ENCODE measurements at places on chromosomes 1 and 21.
A peak's percentile ranks its signal among the peaks of the same experiment; 100 is the strongest.

DNA sequence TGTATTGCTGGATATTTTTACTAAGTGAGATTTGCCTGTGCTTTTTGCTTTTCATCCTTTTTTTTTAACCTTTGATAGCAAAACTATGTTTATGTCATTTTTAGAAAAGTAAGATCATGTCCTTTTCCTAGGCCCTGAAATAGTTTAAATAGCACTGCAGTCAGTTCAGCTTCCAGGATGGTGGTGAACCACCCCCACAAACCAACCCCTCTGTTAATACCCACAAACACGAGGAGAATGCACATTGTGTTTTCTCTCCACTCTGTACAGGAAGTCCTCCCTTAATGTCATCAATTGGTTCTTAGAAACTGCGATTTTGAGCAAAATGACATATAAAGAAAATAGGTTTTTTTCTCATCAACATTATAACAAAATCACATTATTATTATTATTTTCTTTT lies 117.7 kb upstream of the DSCAM start:
- peak; percentile 64 for DNase-seq

DNA sequence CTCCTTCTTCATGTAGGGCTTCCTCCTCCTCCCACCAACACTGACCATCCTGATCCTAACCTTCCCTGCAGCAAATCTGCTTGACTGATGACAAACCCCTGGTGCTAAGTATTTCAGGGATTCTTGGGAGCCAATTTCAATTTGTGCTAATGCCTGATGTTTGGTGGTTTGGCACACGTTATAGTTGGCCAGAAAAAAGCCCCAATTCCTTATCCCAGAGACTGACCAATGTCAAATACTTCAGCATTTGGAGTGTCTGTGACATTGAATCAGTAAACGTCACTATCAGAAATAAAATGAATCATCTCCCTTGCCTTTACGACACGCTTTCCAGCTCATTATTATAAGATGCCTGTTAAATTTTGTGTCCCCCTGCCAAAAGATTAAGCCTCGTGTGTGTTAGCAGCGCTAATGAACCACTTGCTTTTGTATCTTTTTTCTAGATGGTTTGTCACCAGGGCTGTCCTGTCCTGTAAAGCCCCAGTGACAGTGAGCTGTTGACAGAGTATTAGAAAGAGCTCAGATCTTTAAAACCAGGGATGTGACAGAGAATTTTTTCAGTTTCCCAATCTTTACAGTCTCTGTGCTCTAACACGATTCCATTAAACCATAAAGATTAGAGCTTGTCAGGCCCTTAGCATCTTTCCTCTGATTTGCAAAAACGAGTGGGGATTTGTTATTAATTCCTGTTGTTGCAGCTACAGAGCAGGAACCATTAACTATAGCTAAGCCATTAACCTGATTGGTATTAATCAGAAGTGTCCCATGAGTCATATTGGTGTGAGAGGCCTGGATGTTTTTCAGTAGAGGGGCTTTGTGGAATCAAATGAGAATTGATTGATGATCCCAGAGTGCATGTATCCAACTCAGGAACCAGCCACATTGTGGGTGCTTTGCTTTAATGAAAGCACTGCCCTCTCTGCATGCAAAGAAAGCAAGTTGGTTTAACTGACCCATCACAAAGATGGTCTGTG lies 665.1 kb upstream of the PLXNA2 start:
- DNase-seq, result no peak

GRCh38 chr21:41459884-41460534 lies 34.0 kb downstream of the MX1 start:
- DNase-seq, result no peak

- peak; percentile 95 for DNase-seq
Observed at GRCh38 chr1:99943223-99943794, 26.5 kb upstream of the SLC35A3 start.

GRCh38 chr1:24051206-24051945 lies 60.6 kb downstream of the MYOM3 start:
- no peak for DNase-seq

DNA sequence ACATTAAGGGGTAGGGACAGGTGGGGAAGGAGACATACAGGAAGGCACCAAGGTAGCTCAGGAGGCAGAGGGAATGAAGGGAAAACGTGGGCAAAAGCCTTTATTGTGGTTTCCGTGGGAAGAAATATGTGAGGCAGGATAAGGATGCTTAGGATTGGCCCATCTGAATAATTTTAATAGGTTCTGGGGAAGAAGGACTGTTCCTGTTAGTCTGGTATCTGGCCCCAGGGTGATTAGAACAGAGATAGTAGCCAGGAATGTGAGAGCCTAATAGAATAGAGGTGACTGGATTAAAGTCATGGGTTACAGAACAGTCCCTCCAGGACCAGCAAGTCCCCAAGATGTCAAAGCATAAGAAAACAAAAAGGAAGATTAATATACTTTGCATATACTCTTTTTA lies 545.2 kb upstream of the CAMK1G start:
- no peak for DNase-seq

GRCh38 chr1:117664314-117664713 lies 58.5 kb downstream of the TENT5C start:
- DNase-seq, result no peak

GRCh38 chr21:45533846-45534635 lies 8.2 kb downstream of the SLC19A1 start:
- DNase-seq, result no peak

- DNase-seq, result no peak
Observed at GRCh38 chr1:86706018-86706635, 1.8 kb downstream of the SH3GLB1 start.

DNA sequence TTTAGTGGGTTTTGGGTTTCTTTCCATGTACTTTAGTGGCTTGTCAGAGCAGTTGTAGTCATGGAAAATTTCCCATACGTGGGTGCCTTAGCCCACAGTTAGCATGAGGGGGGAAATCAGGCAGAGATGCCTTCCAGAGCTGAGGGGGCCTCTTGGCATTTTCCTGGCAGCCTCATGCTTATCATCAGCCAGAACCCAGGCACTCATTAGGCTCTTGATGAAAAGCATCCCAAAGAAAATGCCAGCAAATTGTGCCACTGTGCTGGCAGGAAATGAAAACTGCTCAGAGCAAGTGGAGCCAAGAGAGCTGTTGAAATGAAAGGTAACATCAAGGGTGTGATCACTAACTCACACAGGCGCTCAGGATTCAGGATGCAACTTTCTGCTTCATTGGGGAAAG lies 128.0 kb downstream of the TNNI3K start:
- DNase-seq, result no peak

DNA sequence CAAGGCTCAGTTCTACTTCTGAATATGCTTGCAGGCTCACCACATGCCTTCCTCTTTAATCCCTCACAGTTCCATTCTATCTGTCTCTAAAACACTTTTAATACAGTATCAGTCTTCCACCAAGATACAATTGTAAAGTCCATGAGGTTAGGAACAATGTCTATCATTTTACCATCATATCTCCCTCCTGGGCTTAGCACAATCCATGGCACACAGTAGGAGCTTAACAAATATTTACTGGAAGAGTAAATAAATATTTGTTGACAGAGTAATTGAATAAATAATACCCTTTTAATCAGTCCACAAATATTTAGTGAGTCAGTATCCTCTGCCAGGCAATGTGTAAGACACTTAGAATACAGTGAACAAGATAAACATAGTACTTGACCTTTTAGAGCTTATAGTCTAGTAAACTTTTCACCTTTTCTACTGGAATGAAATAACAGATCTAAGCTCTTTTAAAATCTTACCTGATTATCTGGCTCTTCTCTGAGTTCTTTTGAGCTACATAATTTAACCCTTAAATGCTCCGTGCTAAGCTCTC lies 12.7 kb upstream of the GADD45A start:
- DNase-seq, result no peak

DNA sequence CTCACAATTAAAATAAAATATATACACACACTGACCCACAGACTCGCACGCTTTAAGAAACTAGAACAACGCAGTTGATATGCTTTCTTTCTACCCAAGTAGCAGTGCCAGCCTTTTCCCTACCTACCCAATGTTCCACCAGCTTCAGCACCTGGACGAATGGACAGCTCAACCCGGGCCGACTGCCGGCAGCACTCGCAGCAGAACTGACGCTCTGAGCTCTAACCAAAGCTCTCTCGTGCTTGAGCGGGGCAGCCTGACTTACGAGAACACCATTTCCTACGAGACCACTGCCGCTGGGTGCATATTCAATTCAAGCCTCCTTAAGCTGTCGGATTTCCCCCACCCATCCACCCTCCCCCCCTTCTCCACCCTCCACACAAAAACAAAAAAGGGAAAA lies 127.4 kb upstream of the DPYD start:
- peak; percentile 91 for DNase-seq

DNA sequence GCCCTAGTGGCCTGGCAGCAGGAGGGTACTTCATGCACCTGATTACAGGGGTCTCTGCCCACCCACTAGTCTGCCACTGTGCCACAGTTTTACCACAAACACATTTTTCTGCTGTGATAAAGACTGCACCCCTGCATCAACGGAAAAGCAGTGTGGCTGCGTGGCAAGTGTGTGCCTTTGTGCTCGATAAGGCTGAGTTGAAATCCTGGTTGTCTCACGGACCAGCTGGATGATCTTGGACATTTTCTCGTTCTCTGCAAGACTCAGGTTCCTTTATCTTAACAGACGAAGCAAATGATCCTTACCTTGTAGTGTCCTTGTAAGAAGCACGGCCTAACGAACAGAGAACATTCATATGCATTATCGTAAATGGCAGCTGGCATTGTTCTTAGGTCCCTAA lies 10.2 kb downstream of the GRHL3 start:
- no peak for DNase-seq

DNA sequence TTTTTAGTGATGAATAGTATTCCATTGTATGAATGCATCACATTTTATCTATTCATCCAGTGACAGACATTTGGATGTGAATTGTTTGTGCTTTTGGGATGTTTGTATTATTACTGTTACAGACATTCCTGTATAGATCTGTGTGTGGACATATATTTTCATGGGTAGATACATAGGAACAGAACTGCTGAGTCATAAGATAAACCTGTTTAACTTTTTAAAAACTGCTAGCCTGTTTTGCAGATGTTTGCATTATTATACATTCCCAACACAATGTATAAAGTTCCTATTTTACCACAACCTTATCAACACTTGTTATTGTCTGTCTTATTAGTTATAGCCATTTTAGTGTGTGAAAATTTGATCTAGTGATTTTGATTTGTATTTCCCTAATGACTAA lies 46.8 kb downstream of the TYW3 start:
- DNase-seq, result no peak

GRCh38 chr1:212611000-212611948 lies 2.7 kb downstream of the ATF3 start:
- DNase-seq, result no peak

DNA sequence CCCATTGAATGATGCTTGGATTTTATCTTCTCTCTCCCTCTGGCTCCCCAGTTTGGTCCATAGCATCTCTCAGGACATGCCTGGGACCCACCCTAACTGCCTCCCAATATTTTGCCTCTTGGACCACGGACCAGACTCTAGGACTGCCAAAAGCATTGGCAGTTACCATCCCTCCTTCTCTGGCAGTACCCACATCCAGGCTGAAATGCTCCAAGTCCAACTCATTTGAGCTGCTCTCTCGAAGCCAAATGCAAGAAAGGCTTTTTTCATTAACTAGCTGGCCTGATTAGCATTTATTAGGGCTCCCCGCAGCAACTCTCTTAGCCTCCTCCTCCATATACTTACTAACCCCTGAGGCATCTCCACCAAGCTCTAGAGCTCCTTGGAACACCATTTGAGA lies 140.0 kb upstream of the GRIK3 start:
- DNase-seq, result no peak

GRCh38 chr1:68379085-68379478 lies 70.7 kb downstream of the RPE65 start:
- no peak for DNase-seq

DNA sequence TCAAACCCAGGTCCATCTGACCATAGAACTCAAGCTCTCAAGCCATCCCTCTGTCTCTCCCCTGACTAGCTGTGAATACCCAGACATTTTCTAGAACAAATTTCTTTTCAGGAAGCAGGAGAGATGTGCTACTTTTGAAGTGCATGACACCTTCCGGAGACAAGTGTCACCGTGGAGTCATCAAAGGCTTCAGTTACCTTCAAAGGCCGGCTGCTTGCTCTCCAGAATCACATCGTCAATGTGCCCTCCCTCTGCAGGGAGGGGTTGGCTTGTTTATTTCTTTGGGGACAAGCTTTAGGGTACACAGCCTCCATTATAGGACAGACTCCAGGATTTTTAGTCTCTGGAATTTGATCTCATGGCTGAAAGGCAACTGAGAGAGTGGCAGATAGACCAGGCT lies 37.7 kb upstream of the IGSF21 start:
- DNase-seq, result no peak

GRCh38 chr1:156897078-156897825 lies 3.7 kb downstream of the PEAR1 start:
- peak; percentile 77 for DNase-seq

DNA sequence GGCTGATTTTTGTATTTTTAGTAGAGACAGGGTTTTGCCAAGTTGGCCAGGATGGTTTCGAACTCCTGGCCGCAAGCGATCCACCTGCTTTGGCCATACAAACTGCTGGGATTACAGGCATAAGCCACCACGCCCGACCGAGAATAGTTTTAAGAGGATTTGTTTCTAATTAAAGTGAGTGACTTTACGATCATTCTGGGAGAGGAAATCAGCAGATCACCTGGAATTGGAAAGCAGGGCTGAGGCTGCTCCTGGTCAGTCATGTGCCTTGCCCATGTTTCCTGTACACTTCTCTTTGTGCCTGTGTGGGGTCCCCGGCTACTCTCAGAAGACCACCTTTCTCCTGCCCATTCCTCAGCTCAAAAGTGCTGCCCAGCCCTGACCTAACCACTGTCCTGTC lies 33.9 kb downstream of the ZBTB8B start:
- no peak for DNase-seq

- no peak for DNase-seq
Observed at GRCh38 chr21:19244502-19245187, 841.1 kb upstream of the TMPRSS15 start.

DNA sequence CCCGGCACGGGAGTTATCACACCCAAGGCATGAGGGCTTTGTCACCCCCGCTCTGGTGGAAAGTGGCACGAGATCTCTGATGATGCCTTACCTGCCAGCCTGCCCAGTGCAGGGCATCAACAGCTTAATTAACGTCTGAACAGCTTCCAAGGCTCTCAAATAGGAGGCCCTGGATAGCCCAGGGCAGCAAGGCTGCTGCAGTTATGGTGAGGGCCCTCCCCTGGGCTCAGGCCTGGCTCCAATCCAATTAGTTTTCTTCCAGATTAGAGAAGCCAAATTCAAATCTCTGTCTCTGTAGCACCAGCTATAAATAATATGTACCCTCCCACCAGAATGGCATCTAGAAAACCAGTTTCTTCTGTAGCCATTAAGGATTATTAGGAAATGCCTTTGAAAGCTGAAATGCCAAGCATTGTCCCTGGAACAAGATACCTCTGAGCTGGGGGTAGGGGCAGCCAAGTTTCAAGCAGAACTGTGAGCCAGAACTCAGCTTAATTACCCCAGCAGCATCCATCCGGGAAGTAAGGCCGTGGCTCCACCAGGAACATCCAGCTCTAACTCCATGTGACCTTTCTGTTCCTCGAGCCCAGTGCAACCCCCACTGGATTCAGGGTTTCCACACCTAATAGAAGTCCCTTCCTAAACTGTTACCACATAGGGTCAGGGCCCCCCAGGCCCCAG lies 12.5 kb downstream of the QSOX1 start:
- no peak for DNase-seq

- peak; percentile 64 for DNase-seq
Observed at GRCh38 chr1:39105061-39105840, 79.1 kb downstream of the NDUFS5 start.

GRCh38 chr1:153730468-153730988 lies 2.7 kb downstream of the INTS3 start:
- DNase-seq, result no peak
